NCI-H1105 treated with DMSO at 0.1 percent for 48 hours (cell line): ENCODE measurements at places on chromosomes 4 and X.

DNA sequence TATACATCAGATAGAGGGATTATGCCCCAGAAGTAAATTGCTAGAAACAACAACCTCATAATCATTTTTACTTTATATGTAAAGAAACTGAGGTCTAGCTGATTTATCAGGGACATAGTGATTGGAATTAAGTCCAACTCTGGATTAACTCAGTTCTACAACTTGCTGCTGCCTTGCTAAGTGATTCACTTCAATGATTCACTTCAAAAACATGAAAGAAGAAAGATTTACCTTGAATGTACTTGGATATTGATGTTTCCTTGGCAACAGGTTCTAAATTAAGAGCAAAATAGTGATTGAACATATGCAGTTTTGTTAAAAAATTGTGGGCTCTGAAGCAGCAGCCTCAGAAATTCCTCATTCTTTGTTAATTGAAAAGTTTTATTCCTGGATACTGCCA, 99.8 kb upstream of the H2AZ1 start:
- no peak for DNase-seq

DNA sequence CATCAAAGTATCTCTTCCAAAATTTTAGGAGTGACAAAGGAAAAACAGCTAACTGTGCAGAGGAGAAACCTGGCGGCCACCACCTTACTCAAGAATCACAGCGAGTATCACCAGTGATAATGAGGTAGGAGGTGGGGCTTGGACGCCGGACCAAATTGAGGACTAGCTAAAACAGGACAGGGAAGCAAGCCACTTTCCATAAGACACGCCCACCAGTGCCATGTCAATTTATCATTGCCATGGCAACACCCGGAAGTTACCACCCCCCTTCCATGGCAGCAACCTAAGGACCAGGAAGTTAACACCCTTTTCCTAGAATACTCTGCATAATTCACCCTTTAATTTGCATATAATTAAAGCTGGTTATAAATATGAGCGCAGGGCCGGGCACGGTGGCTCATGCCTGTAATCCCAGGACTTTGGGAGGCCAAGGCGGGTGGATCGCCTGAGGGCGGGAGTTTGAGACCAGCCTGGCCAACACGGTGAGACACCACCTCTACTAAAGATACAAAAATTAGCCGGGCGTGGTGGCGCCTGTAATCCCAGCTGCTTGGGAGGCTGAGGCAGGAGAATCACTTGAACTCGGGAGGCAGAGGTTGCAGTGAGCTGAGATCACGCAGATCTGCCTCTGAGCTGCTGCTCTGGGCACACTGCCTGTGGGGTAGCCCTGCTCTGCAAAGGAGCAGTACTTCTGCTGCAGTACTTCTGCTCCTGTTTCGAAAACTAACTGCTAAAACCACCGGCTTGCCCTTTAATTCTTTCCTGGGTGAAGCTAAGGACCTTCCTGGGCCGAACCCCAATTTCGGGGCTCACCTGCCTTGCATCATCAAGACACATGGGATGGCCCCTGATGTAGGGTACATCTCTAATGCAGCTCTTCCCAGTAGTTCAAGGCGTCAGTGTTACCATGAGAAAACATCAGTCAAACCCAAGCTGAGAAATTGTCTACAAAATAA, 116.7 kb downstream of the HMX1 start:
- no peak for DNase-seq

GRCh38 chrX:12309040-12309743, 170.9 kb downstream of the FRMPD4 start:
- peak; percentile 33 for DNase-seq

GRCh38 chrX:143854006-143854405, 29.9 kb upstream of the UBE2NL start:
- no peak for DNase-seq

GRCh38 chr4:89298155-89298554, 9.4 kb downstream of the GPRIN3 start:
- DNase-seq, result no peak

DNA sequence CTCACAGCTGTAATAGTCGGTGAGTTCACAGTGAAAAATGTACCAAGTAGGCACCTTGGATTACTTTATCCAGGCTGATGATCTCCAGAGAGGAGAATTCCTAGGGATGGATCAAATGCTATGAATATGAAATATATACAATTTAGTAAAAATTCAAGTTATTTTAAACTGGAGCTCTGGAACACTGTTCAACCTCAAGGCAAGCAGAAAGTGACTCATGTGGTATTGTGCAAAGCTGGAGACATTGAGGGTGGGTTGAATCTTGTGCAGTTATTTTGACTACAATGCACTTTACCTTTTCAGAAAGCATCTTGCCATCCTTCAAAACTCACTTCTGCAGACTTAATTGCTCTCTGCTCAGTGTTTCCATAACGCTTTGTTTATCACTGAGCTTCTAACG, 43.4 kb downstream of the OSTC start:
- no peak for DNase-seq

GRCh38 chrX:48090123-48090522, 18.7 kb upstream of the ZNF630 start:
- no peak for DNase-seq

GRCh38 chr4:14529653-14530052, 472.6 kb upstream of the CPEB2 start:
- DNase-seq, result no peak

GRCh38 chr4:64712590-64712989, 303.3 kb upstream of the TECRL start:
- no peak for DNase-seq

GRCh38 chr4:122086338-122087065, 65.6 kb upstream of the BLTP1 start:
- DNase-seq, result peak; percentile 72

DNA sequence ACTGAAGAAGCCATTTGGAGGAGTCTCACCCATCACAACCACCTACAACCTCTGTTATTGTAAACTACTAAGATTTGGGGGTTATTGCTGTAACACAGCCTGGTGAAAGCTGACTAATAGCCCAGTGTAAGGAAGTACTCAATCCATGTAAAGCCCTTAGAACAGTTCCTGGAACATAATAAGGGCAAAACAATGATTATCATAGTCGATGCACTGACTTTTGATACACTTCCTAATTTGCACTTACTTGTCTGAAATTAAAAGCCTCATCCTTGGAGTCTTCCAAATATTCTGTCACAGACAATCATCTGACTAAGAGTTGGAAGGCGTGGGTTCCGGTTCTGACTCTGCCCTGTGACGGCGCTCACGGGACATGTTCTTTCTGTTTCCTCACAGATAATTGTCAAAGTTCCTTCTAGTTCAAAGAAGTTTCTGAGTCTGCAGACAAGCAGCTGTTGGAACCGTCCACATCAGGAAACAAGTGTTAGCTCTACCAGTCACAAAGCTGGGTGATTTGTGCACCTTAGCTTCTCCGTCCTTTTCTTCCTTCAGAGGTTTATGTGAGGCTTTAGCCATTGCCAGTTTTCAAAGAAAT, 33.4 kb upstream of the RASGEF1B start:
- DNase-seq, result no peak

DNA sequence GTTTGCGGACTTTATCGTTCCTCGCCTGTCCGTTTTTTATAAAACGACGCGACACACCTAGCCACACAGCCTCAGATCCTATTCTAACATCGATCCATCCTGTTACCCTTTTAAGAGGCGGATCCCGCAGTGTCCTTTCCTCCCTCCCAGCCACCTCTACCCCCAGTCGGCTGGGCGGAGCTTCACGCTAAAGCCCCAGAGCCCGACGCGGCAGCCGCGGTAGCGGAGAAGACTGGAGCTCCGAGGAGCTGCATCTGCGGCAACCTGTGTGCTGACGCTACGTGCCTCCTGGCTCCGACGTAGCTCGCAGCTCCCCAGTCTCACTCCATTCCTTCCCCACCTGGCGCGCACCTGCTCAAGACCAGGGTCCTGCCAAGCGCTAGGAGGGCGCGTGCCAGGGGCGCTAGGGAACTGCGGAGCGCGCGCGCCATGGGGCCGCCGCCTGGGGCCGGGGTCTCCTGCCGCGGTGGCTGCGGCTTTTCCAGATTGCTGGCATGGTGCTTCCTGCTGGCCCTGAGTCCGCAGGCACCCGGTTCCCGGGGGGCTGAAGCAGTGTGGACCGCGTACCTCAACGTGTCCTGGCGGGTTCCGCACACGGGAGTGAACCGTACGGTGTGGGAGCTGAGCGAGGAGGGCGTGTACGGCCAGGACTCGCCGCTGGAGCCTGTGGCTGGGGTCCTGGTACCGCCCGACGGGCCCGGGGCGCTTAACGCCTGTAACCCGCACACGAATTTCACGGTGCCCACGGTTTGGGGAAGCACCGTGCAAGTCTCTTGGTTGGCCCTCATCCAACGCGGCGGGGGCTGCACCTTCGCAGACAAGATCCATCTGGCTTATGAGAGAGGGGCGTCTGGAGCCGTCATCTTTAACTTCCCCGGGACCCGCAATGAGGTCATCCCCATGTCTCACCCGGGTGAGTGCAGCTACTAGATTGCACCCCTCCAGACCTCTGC, at the start of gene RNF128:
Gene RNF128, plus strand, starts transcription at position 217 of the 953 bp plus-strand sequence. Its CDS starts 213 bp downstream, at position 430.
- DNase-seq, result peak; percentile 16

- no peak for DNase-seq
These were observed 161.5 kb upstream of the GATB start for GRCh38 chr4:151922306-151922705.

- DNase-seq, result no peak
These were observed 48.0 kb downstream of the MRPL1 start for GRCh38 chr4:77910676-77911075.

DNA sequence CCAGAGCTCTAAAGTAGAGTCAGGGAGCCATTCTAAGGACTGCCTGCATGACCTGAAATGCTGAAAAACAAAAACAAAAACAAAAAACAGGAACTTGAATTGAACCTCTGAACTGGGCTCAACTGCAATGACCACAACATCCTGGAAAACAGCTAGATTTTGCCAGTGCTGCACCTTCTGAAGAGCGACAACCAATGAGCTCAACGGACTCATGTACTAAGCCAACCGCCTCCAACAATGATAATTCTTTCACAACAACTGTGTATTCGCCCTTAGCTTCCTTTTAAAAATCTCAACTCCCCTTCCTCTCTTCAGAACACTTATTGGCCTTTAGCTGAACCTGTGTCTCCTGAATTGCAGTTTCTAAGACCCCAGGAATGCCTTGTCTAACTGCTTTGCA, 69.8 kb downstream of the HAUS3 start:
- no peak for DNase-seq

DNA sequence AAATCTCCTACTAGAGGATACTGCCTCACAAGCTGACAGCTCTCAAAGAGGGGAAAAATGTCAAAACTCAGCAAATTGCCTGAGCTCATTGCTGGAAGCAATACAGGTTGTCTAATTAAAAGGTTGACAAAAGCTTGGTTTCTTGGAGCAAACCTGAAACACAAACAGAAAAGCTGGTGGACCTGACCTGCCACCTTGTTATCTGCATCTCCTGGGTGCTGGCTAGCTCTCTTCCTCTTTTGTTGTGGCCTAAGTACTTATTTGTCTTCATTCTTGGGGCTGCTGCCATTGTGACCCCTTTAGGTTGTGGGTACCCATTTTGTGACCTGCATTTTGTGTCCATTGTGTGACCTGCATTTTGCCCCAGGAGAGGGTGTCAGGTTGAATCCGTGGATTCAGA, 184.5 kb downstream of the KIT start:
- DNase-seq, result no peak

GRCh38 chr4:41437111-41437536, 100.8 kb upstream of the LIMCH1 start:
- DNase-seq, result no peak

- no peak for DNase-seq
These were observed 60.9 kb upstream of the SORBS2 start for GRCh38 chr4:185872747-185873380.

DNA sequence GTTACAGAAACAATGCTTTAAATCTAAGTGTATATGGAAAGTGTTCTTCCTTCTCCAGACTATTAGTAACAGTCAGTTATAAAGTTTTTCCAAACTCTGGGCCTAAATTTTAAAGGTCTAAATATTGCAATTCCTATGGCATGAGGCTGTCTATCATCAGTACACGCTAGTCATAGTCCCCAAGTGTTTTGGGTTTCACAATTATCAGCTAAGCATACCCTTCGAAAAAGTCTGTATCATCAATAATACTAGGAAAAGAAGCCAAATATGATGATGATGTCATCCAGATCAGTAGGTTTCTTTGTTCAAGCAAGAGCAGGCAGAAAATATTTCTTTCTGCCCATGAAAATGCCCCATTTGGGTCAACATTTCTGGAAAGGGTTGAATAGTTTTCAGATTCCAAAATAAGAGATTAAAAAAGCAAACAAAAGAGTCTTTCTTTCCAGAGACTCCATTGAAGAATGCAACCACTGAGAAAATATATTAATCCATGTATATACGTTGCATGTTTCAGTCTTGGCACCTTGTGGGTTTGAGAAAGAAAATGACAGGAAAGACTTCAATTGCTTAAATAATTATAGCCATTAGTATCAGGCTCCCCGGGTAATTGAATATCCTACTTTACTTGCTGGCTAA, 173.8 kb downstream of the CAMK2D start:
- DNase-seq, result no peak

GRCh38 chr4:167428156-167428555, 193.9 kb upstream of the SPOCK3 start:
- DNase-seq, result peak; percentile 28

DNA sequence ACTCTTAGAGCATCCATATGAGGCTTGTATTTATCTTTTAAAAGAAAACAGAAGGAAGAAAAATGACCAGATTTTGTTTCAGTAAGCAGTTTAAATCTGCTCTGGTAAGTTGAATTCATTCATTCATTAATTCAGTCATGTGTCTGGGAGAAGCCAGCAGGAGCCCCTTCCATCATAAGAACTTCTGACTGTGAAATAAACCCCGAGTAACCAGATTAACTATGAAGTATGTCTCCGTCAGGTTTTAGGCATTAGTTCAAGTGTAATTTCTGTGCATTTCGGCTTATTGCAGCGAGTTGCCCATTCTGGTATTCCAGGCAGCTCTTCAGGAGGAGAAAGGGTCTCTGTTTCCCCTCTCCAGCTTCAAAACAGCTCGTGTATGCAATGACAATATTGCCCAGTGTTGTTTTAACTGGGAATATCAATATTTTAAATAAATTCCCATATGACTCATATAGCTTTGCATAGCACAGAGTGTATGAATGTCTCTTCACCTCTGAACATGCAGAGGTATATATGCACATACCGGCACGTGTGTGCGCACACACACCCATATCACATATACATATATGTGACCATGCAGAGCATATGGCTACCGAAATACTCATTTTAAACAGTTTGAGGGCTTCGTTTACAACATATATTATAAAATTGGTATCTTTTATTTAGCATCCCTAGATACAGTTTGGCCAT, 255.3 kb downstream of the BCOR start:
- no peak for DNase-seq

DNA sequence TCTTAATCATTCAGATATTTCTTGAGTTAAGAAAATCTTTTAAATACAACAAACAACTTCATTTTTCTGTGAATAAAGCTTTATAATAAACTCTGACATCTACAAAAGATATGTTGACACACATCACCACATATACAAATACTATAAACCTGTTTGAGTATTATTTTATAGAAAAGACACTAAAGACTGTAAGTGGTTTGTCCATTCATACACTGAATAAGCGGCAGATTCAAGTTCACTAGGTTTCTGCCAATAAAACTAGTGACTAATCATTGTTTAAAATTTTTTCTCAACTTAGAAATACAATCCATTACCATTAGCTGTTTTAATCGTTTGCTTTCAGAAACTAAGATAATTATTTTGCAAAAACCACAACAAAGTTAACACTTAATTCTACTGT, 1900.0 kb downstream of the C4orf33 start:
- DNase-seq, result no peak

GRCh38 chr4:8351931-8352367, 82.4 kb downstream of the HTRA3 start:
- no peak for DNase-seq

- no peak for DNase-seq
These were observed 37.2 kb upstream of the RAPGEF2 start for GRCh38 chr4:159065513-159066240.

GRCh38 chr4:141041021-141041476, 92.2 kb downstream of the RNF150 start:
- DNase-seq, result no peak
